Cardiac septum (tissue), 1 donor: ENCODE measurements at places on chromosomes 3 and 15. TPM values are rescaled to one million over a fixed set of nuclear protein-coding genes. Genes with fewer than 3 reads are reported as not detected.

SLC6A11 gene
- total RNA-seq, result not detected

DNA sequence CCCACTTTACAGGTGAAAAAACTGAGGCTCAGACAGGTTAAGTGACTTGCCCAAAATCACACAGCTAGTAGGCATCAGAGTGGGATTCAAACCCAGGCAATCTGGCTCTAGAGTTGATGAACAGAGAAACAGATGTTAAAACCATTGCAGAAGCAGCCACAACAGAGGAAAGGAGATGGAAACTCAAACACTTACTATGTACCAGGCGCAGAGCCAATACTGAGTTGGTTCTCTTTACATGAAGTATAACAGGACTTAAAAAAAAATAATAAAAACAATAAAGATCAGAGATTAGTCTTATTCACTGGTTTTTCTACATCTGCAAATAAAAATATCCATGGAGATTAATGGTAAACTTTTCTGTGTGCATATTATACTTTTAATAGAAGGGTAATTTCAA is 84.9 kb upstream of the SPATA12 start:
- DNase-seq, result no peak

- DNase-seq, result no peak
These were observed 34.6 kb downstream of the MCTP2 start for GRCh38 chr15:94265982-94266381.

PP2D1 gene
- total RNA-seq, result not detected

DNA sequence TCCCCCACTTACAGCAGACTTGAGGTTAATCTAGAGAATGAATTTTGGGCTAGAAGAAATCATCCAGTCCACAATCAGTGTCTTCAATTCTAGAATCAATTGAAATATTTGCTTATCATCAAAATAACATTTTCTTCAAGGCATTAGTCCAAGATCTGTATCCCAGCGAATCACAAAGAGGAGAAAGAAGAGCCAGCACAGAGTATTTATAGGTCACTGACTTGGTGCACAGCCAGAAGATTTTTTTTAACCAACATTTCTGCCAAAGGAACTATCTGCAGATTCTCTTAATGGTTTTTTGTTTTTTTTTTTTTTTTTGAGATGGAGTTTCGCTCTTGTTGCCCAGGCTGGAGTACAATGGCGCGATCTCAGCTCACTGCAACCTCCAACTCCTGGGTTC is 178.2 kb downstream of the TNIK start:
- no peak for DNase-seq

DNA sequence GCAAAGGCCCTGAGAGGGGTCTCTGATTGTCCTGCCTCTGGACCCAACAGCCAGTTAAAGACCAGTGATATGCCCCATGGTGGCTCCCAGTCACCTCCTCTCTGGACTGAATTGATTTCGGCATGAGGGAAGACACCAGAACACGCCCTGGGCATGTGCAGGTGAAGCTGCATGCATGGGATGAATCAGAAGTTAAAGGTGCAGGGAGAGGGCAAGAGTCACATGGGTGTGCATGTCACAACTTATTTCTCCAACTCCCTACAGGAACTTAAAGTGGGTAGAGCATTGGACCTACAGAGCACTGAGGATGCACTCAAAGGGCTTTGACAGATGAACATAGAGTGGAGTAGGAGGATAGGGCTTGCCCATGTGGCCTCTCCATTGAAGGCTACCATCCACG is 16.9 kb upstream of the RHCG start:
- DNase-seq, result no peak
